Stomach (tissue), 19 donors: ENCODE measurements at places on chromosomes 4 and X. TPM values are rescaled to one million over a fixed set of nuclear protein-coding genes. Genes with fewer than 3 reads are reported as not detected.

TCEAL8 gene
- total RNA-seq = 20.0 TPM

- no peaks in the 10 kb centered on the region for H3K27me3 ChIP-seq
- H3K4me1 ChIP-seq = no peaks in the 10 kb centered on the region
- no peak overlapping the region for H3K4me3 ChIP-seq
- DNase-seq = peak; percentile 75
- H3K27ac ChIP-seq = no peak overlapping the region
Observed at GRCh38 chrX:134520860-134521390, 61.0 kb downstream of the HPRT1 start.

GRCh38 chr4:34157547-34157946, 2086.8 kb downstream of the ARAP2 start:
- no peaks in the 10 kb centered on the region for H3K36me3 ChIP-seq
- no peaks in the 10 kb centered on the region for H3K27me3 ChIP-seq
- no peaks in the 10 kb centered on the region for H3K4me1 ChIP-seq
- H3K4me3 ChIP-seq = no peak overlapping the region
- no peak for DNase-seq
- no peak overlapping the region for H3K27ac ChIP-seq

DNA sequence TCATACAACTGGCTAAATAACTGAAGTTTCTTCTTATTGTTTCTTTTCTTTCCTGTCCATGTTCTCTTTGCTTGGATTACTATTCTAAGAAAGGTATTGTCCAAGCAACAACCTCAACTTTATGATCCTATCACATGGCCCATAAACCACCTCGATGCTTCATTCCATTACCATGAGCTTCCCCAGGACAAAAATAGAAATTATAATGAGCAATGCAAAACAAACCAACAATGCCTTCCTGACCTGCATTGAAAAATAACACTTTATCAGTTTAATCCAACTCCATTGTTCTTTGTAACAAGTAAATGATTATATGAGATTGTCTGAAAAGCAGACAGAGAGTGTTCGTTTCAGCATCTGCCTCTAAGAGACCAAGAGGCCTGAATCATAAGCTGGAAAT, 148.8 kb downstream of the HS6ST2 start:
- DNase-seq = no peak
- no peak overlapping the region for H3K4me3 ChIP-seq
- no peaks in the 10 kb centered on the region for H3K36me3 ChIP-seq
- H3K27ac ChIP-seq = no peak overlapping the region
